ENCODE measurements at places on chromosomes 4 and X. TPM values are rescaled to one million over a fixed set of nuclear protein-coding genes. Genes with fewer than 3 reads are reported as not detected.

NAP1L3 gene
- total RNA-seq: 0.70 TPM

MSMO1 gene
- total RNA-seq: 93.1 TPM

NSDHL gene
- 24.9 TPM for total RNA-seq

CLDN2 gene
- not detected for total RNA-seq

GATA1 gene
- total RNA-seq: not detected

ZNF157 gene
- 0.34 TPM for total RNA-seq

SPIN2A gene
- total RNA-seq: 0.54 TPM

KCTD8 gene
- total RNA-seq: not detected

USP17L13 gene
- not detected for total RNA-seq

DGKQ gene
- total RNA-seq: 18.0 TPM

GPC4 gene
- total RNA-seq: not detected

GAGE13 gene
- total RNA-seq: not detected

EPHA5 gene
- not detected for total RNA-seq

TMPRSS11A gene
- total RNA-seq: not detected

GLRA3 gene
- not detected for total RNA-seq

ETDA gene
- total RNA-seq: not detected

DCX gene
- not detected for total RNA-seq

DNA sequence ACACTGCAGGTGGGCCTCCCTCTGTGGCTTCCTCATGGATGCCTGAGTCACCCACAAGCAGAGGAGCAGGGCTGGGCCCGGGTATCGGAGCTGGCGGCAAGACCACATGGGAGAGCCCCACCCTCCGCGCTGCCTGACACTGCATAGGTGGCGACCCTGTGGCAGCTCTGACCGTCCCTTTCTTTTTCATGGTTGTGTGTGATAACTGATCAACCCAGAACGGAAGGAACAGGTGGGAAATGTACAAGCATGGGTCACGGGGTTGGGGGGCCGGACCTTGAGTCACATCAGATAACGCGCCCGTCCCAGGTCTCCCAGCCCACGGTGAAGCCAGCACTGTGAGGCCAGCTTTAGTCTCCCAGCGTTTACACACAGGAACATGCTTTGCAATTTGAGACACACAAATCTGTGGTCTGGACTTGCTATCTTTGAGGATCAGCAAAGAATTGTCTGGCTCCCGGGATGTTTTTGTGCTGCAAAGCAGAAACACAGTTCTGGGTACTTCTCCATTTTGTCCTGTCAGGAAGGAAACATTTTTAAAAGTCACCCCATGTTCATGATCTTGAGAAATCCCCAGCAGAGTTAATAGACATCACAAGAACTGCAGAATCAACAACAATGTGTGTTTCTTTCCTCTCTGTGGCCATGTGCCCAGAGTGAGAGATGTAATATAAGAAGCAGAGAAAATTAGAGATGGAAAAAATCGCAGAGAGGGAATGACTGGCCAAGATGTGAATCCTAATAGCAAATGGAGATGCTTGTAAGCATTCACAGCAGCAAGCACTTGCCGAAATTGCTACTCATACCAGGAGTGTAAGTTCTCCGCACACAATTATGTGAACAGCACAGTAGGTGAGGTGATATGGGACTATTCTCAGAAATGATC, 70.1 kb upstream of the CBR4 start:
- H3K4me3 ChIP-seq: peak overlapping the region; percentile 0
- peaks cover 7% of the 10 kb centered on the region for H3K4me1 ChIP-seq
- no peak for DNase-seq
- H3K27ac ChIP-seq: no peak overlapping the region

DNA sequence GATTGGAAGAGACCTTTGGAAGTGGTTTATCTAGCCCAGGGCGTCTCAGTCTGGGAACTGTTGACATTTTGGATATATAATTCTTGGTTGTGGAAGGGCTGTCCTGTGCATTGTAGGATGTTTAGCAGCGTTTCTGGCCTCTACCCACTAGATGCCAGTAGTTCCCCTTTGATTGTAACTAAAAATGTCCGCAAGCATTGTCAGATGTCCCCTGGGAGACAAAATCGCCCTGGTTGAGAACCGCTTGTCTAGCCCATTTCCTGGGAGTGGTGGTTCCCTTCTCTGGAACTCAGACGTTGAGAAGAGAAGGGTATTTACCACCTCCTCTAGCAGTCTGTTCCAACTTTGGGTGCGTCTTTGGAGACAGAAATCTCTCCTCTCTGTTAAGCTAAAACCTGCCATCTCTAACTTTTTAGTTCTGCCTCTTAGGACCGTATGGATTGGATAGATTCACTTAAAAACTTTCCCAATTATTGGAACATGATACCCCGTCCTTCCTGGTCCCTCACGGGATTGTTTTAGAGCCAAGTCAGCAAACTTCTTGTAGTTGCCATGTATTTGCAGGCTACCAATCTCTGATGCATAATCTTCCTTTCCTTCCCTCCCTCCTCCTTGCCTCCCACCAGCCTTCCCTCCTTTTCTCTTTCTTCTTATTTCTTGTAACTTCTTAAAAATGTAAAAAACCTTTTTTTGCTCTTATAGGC, 13.9 kb downstream of the TMEM165 start:
- H3K4me3 ChIP-seq: no peak overlapping the region
- peaks cover 35% of the 10 kb centered on the region for H3K36me3 ChIP-seq
- DNase-seq: no peak
- H3K27me3 ChIP-seq: no peaks in the 10 kb centered on the region

GRCh38 chr4:68950033-68950432, 1.6 kb downstream of the UGT2A3 start:
- no peak overlapping the region for H3K27ac ChIP-seq
- no peaks in the 10 kb centered on the region for H3K36me3 ChIP-seq
- H3K4me3 ChIP-seq: no peak overlapping the region

GRCh38 chrX:112735147-112735546, 55.4 kb upstream of the LHFPL1 start:
- H3K36me3 ChIP-seq: no peaks in the 10 kb centered on the region
- peaks cover 6% of the 10 kb centered on the region for H3K27me3 ChIP-seq
- no peak overlapping the region for H3K4me3 ChIP-seq
- H3K27ac ChIP-seq: no peak overlapping the region

- no peak overlapping the region for H3K27ac ChIP-seq
- H3K4me3 ChIP-seq: no peak overlapping the region
- DNase-seq: no peak
- H3K4me1 ChIP-seq: no peaks in the 10 kb centered on the region
Observed at GRCh38 chr4:177125656-177126055, 184.0 kb upstream of the NEIL3 start.

GRCh38 chrX:132216806-132217202, 2.4 kb downstream of the RAP2C start:
- H3K27me3 ChIP-seq: no peaks in the 10 kb centered on the region
- H3K27ac ChIP-seq: peak overlapping the region; percentile 98
- peak; percentile 14 for DNase-seq
- H3K4me3 ChIP-seq: peak overlapping the region; percentile 93

- no peak overlapping the region for H3K27ac ChIP-seq
- no peaks in the 10 kb centered on the region for H3K4me1 ChIP-seq
- H3K36me3 ChIP-seq: no peaks in the 10 kb centered on the region
- H3K4me3 ChIP-seq: no peak overlapping the region
- peaks cover 2% of the 10 kb centered on the region for H3K27me3 ChIP-seq
- DNase-seq: no peak
Observed at GRCh38 chrX:148580016-148580415, 79.6 kb downstream of the AFF2 start.

GRCh38 chrX:115372152-115372551, 82.6 kb downstream of the LUZP4 start:
- no peak overlapping the region for H3K27ac ChIP-seq
- no peaks in the 10 kb centered on the region for H3K27me3 ChIP-seq
- H3K4me3 ChIP-seq: no peak overlapping the region
- H3K36me3 ChIP-seq: no peaks in the 10 kb centered on the region

DNA sequence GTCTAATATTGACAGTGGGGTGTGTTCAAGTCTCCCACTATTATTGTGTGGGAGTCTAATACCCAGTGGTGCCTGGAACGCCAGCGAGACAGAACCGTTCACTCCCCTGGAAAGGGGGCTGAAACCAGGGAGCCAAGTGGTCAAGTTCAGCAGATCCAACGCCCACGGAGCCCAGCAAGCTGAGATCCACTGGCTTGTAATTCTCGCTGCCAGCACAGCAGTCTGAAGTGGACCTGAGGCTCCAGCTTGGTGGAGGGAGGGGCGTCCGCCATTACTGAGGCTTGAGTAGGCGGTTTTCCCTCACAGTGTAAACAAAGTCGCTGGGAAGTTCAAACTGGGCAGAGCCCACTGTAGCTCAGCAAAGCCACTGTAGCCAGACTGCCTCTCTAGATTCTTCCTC, 407.3 kb downstream of the DMD start:
- H3K36me3 ChIP-seq: no peaks in the 10 kb centered on the region
- no peak overlapping the region for H3K27ac ChIP-seq
- H3K4me1 ChIP-seq: no peaks in the 10 kb centered on the region
- H3K4me3 ChIP-seq: no peak overlapping the region
- no peak for DNase-seq

GRCh38 chrX:146056511-146057081, 239.0 kb downstream of the SLITRK2 start:
- no peaks in the 10 kb centered on the region for H3K36me3 ChIP-seq
- no peak overlapping the region for H3K4me3 ChIP-seq
- no peaks in the 10 kb centered on the region for H3K4me1 ChIP-seq
- H3K27ac ChIP-seq: no peak overlapping the region
- no peak for DNase-seq

DNA sequence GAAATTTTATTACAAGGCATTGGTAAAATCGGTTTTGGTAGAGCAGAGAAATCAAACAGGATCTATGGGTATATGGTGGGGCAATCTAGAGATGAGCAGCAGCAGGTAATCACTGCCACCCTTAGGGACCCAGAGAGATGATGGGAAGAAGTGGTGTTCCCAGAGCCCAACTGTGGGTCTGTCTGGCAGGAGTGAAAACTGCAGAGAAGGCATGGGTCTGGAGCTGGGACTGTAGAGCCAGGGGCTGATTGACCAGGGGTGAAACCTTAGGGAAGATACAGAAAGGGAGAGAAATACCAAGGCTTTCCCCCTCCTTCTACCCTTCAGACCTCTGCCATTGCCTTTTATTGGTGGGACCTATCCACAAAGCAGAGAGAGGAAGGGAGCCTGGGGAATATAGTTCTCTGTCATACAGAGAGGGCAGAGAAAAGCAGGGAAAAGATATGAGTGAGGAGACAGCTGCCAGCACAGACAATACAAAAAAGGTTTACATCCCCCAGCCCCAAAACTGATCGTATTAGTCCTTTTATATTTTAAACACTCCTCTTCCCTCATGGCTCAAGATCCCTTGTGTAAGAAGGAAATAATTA, 28.7 kb downstream of the PDLIM5 start:
- H3K4me1 ChIP-seq: peaks cover 7% of the 10 kb centered on the region
- H3K36me3 ChIP-seq: no peaks in the 10 kb centered on the region
- no peak overlapping the region for H3K4me3 ChIP-seq

- peaks cover 62% of the 10 kb centered on the region for H3K4me1 ChIP-seq
- no peak for DNase-seq
- H3K36me3 ChIP-seq: peaks cover 49% of the 10 kb centered on the region
- peak overlapping the region; percentile 43 for H3K4me3 ChIP-seq
- H3K27me3 ChIP-seq: no peaks in the 10 kb centered on the region
Observed at GRCh38 chr4:108029731-108030130, 40.0 kb downstream of the HADH start.

GRCh38 chrX:32170481-32170880, 1040.9 kb downstream of the DMD start:
- no peaks in the 10 kb centered on the region for H3K27me3 ChIP-seq
- no peaks in the 10 kb centered on the region for H3K36me3 ChIP-seq
- no peak overlapping the region for H3K4me3 ChIP-seq
- H3K27ac ChIP-seq: no peak overlapping the region

GRCh38 chrX:95040104-95040503, 1366.1 kb downstream of the FAM133A start:
- no peaks in the 10 kb centered on the region for H3K36me3 ChIP-seq
- no peaks in the 10 kb centered on the region for H3K27me3 ChIP-seq
- H3K27ac ChIP-seq: no peak overlapping the region

- no peaks in the 10 kb centered on the region for H3K4me1 ChIP-seq
- H3K27me3 ChIP-seq: no peaks in the 10 kb centered on the region
- H3K27ac ChIP-seq: no peak overlapping the region
- no peak for DNase-seq
Observed at GRCh38 chr4:12933760-12934221, 550.3 kb downstream of the RAB28 start.

DNA sequence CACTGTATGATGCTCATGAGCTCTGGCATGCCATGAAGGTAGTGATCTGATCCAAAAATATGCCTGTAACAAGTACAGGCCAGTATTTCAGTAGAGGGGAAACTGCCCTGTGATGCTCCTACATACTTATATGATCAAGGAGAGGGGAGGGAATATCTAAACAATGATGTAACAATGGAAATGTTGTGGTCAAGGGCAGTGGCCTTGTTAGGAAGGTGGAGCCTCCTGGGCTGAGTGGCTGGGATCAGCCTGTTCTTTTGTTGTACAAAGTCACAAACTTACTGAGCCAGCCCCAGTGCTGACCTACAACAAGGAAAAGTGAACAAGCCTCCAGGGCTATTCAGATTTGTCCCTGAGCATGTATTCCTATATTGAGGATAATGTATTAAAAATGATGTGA, 70.3 kb downstream of the ANXA10 start:
- H3K4me3 ChIP-seq: no peak overlapping the region
- DNase-seq: no peak
- H3K27ac ChIP-seq: no peak overlapping the region
- H3K4me1 ChIP-seq: peaks cover 2% of the 10 kb centered on the region
- H3K27me3 ChIP-seq: peaks cover 1% of the 10 kb centered on the region
- no peaks in the 10 kb centered on the region for H3K36me3 ChIP-seq

GRCh38 chrX:71998836-71999509, 88.3 kb downstream of the NHSL2 start:
- no peak for DNase-seq
- H3K27me3 ChIP-seq: peaks cover 27% of the 10 kb centered on the region
- H3K4me1 ChIP-seq: no peaks in the 10 kb centered on the region

- H3K27me3 ChIP-seq: no peaks in the 10 kb centered on the region
- H3K4me1 ChIP-seq: peaks cover 16% of the 10 kb centered on the region
- H3K27ac ChIP-seq: peak overlapping the region; percentile 62
Observed at GRCh38 chr4:113452868-113453620, 308.5 kb downstream of the CAMK2D start.

Measured in activated T-helper 1 cell treated with anti-CD3 and anti-CD28 coated beads, Interleukin-12 subunit alpha, Interleukin-12 subunit beta, Interleukin-2, Interleukin-4 antibody, amounts not matched to agents 30 ng/mL and 10 ng/mL and 1 ng/mL, durations not matched to agents 14 hours and 24 hours and 36 hours (primary cell).